ENCODE measurements at places on chromosomes 3 and 15.

DNA sequence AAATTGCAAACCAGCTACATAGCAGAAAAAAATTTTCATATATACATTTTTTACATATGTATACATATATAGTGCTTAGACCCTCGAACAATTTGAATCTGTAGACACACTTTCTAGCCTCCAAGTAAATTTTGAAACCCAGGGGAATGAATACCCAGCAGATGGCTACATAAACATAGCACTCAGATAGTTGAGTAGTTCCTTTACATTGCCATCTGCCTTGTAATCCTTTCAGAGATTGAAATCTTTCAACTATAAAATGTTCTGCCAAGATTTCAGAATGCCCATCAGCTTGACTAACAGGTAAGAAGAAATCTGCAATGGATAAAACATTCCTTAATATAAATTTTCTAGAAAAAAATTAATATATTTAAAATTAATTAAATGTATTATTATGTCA is 1333.5 kb upstream of the CADM2 start:
- H3K4me1 ChIP-seq: no peaks in the 10 kb centered on the region
- H3K27me3 ChIP-seq: no peaks in the 10 kb centered on the region
- H3K4me3 ChIP-seq: no peak overlapping the region
- H3K36me3 ChIP-seq: no peaks in the 10 kb centered on the region

- no peak overlapping the region for H3K4me3 ChIP-seq
- H3K27ac ChIP-seq: no peak overlapping the region
- no peaks in the 10 kb centered on the region for H3K27me3 ChIP-seq
- no peaks in the 10 kb centered on the region for H3K36me3 ChIP-seq
- no peaks in the 10 kb centered on the region for H3K4me1 ChIP-seq
These were observed 329.4 kb downstream of the TBC1D5 start for GRCh38 chr3:17412950-17413530.

DNA sequence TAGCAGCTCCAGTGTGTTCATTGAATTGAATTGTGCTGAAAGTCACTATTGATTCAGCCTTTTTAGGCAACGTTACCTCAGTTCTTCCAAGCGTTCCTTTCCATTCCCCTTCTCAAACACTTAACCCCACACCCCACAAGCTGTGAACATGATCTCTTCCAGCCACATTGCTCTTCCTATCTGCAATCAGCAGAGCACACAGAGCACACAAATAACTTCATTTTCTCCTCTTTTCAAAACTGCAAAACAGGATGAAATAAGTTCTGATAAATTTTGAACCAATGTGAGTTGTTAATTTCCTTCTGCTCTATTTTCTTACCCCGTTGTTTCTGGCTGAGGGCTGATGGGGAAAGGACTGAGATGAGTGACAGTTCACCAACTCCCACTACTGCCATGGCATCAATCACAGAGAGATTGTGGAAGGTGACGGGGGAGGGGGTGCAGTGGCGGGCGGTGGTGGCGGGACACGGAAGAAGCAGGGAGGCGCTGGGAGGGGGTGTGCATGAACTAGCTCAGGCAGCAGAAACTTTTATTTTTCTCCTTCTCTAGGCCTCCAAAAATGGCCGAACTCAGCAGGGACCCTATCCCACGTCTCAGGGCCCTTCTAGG is 147.2 kb downstream of the SSR3 start:
- H3K27me3 ChIP-seq: peaks cover 38% of the 10 kb centered on the region
- no peaks in the 10 kb centered on the region for H3K36me3 ChIP-seq
- no peak overlapping the region for H3K27ac ChIP-seq
- no peak for DNase-seq
- no peak overlapping the region for H3K4me3 ChIP-seq
- no peaks in the 10 kb centered on the region for H3K4me1 ChIP-seq

- H3K4me3 ChIP-seq: no peak overlapping the region
- H3K27ac ChIP-seq: no peak overlapping the region
- H3K27me3 ChIP-seq: peaks cover 75% of the 10 kb centered on the region
These were observed 10.4 kb downstream of the C3orf18 start for GRCh38 chr3:50557106-50557505.

GRCh38 chr3:69750549-69750948 is 11.3 kb downstream of the MITF start:
- H3K27ac ChIP-seq: no peak overlapping the region
- no peaks in the 10 kb centered on the region for H3K36me3 ChIP-seq
- H3K4me1 ChIP-seq: no peaks in the 10 kb centered on the region
- no peaks in the 10 kb centered on the region for H3K27me3 ChIP-seq

All from Calu3 (cell line).